T-helper 9 cell (primary cell): ENCODE measurements at places on chromosomes 11 and 22.

GRCh38 chr11:1437500-1437899, 47.8 kb downstream of the BRSK2 start:
- DNase-seq: no peak

DNA sequence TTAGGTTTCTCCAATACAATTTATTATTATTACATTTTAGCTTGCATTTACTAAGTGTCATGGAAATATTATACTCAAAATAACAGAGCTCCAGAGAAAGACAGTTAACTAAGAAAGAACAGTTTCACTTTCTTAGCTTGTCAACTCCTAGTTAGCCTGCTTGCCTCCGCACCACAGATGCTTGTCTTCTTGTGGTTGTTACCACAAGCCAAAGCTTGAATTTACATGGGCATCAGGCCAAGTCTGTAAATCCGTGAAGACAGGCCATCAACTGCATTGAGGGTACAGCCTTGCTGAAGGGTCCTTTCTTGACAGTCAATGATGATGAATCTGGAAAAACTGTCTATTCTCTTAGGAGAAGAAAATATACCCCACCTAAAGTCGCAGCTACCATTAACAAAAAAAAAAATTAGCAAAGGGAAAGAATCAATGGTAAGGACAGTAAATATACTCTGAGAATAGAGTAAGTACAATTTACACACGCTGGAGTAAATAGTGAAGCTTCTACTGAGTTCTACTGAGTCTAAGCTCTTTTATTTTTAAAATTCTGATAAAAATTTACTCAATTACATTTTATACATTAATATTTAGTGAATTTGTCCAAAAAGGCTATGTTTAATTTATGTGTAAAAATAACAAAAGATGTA, 15.6 kb upstream of the DENND5A start:
- DNase-seq: peak; percentile 13

DNA sequence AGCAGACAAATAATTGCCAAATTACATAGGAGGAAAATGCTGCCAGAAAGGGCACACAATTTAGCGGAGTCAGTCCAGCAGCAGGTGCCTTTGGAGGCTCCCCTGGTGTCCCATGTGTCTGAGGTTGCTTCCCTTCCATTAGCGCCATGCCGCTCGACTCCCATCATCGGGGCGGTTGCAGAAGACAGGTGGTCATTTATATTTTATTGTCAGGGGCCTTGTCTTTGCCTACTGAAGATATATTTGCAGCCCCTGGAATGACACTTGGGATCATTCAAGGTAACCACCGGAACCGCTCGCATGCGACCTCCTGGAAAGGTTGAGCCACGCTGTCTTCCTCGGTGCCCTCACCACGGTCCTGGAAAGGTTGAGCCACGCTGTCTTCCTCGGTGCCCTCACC, 298.3 kb downstream of the TBC1D22A start:
- DNase-seq: no peak

GRCh38 chr11:92954003-92954402, 15.4 kb upstream of the MTNR1B start:
- DNase-seq: no peak

DNA sequence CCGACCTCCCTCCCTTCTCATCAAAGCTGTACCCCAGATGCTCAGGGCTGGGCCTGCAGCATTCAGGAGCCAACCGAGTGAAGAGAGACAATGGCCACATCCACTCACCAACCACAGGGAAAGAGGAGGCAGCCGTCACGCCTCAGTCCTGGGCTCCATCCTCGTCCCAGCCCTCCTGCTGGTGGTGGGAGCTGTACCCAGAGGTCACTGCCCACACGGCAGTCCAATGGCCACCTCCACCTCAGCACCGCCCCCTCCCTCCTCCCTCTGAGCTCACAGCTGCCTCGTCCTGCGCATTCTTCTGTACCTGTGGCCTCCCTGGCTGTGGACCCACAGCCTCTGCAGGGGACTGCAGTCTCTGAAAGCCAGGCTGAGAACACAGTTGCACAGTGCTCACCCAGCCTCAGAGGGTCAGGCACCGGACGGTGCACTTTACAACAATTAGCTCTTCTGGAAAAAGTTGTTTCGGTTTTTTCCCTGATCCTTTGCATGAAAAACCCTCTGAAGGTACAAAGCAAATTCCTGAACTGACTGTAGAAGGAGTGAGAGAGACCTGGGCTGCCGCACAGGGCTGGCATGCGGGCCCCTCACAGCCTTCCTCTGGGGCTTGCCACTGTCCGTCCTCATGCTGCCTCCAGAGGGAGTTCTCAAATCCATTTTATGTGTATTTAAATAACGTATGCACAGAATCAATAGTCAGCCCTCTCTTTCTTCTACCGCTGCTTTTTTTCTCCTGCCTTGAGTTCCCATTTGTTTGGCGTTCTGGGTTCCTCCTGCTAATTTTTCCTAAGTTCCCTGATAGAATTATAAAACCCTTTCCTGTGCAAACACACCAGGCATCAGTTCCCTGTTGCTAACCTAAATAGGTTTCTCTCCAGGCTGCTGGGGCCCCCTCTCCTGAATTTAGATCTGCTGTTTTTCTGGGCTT, 52.7 kb downstream of the PHF21B start:
- no peak for DNase-seq

DNA sequence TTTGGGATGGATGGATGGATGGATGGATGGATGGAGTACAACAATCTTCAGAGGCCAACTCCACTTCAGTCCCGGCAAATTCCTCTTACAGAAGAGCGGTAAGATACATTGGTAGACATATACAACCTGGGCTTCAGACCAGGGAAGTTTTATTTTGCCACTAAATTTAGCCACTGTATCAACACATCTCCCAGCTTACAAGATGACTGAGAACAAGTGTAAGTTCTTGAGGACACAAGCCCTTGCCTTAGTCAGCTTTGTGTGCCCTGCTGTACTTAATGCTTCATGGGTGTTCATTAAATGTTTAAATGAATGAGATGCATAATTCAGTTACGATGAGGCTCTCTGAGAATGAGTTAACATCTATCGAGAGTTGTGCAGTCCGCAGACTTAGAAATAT, 127.7 kb downstream of the COMMD9 start:
- no peak for DNase-seq

- no peak for DNase-seq
Measured at GRCh38 chr11:31768749-31769640, 42.1 kb downstream of the PAX6 start.

DNA sequence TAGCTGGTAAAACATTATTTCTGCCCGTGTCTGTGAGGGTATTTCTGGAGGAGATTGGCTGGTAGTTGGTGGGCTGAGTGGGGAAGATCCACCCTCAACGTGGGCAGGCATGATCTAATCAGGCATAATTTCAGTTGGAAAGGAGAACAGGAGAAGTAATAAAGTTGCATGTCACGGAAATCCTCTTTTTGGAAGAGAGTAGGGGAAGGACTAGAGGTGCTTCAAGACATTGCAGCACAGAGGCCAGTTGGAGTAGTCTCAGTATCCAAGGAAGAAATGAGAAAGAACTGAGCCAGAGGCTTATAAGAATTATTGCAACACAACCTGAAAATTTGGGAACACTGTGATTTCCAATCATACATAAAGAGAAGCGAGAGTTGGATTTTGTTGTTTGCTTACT, 1155.1 kb downstream of the FAM181B start:
- DNase-seq: no peak

DNA sequence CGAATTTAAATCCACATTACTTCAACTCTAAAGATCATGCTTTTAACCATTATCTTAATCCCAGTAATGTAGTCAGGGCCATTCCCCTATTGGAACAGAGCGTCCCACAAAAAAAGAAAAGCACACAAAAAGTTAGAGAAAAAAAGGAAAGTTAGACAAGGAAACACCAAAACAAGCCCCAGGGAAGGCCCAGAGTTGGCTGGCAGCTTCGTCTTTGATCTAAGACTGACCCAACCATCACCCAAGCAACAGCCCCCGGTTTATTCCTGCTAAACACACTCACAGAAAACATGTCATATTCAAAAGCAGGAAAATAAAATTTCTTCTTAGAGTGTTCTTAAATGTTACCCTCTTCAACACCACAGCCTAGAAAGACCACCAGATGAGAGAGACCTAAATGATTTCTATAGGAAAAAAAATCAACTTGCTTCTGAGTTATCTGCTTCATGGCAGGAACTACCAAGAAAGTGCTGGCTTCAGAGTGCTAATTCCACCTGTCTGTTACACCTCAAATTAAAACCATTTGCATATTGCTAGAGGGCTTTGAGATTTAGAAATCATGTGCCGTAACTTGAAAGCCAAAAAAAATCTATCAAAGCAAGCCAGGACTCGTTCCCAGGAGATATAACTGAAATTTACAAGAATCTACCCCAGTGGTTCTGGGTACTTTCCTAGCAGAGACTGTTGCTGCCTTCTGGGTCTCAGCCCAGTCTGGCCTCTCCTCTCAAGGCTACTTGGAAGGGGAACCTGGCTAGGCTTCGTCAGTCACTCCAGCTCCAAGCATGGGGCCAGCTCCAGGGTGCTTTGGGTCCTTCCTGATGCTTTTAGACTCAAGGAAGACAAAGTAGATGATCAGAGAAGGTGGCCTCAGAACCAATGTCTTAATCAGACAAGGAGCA, 31.2 kb downstream of the POU2AF3 start:
- DNase-seq: no peak

DNA sequence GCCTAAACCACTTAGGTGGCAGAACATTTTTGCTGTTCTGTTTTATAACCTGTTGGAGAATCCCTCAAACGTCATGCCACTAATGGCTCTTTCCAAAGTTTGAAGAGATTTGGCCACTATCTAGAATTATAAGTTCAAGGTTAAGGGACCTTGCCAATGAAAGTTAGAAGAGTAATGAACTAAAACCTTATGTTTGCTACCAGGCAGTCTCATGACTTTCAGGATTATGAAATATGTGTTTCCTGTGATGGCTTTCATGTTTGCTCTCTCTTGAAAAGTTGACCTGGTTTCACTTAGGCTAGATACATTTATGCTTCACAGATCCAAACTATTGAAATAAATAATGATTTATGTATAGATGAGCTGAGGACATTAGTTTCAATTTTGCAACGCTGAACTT, 340.0 kb downstream of the LRRC4C start:
- no peak for DNase-seq
